Cardiac ventricle fibroblast (primary cell): ENCODE measurements at places on chromosomes 7 and 10. TPM values are rescaled to one million over a fixed set of nuclear protein-coding genes. Genes with fewer than 3 reads are reported as not detected.

GIMAP7 gene
- 0.31 and 0.49 TPM in 2 replicates for total RNA-seq

CYP51A1 gene
- 73.5 and 78.0 TPM in 2 replicates for total RNA-seq

ITGB8 gene
- 2.4 and 2.8 TPM in 2 replicates for total RNA-seq

TMEM229A gene
- total RNA-seq: 7.6 and 9.2 TPM in 2 replicates

LIPM gene
- not detected in 2 replicates for total RNA-seq

LRRC4 gene
- not detected in 2 replicates for total RNA-seq

REEP3 gene
- 63.5 and 74.9 TPM in 2 replicates for total RNA-seq

ICA1 gene
- 0.10 TPM in 1 of 2 replicates, not detected in the other for total RNA-seq

CDHR1 gene
- total RNA-seq: 0.06 TPM in 1 of 2 replicates, not detected in the other

INTS1 gene
- total RNA-seq: 37.3 and 39.6 TPM in 2 replicates

ZNF33A gene
- total RNA-seq: 10.6 and 11.6 TPM in 2 replicates

ITPRIP gene
- total RNA-seq: 10.0 and 11.4 TPM in 2 replicates

EGFR gene
- 40.8 and 46.0 TPM in 2 replicates for total RNA-seq

PCLO gene
- not detected in 2 replicates for total RNA-seq

GIMAP5 gene
- 0.15 and 1.4 TPM in 2 replicates for total RNA-seq

ANKRD61 gene
- total RNA-seq: not detected in 2 replicates

IL2RA gene
- total RNA-seq: not detected in 2 replicates

EPHA1 gene
- total RNA-seq: not detected in 2 replicates

GOLGA7B gene
- total RNA-seq: not detected in 2 replicates

INPP5A gene
- total RNA-seq: 18.6 and 26.0 TPM in 2 replicates

BAG3 gene
- total RNA-seq: 50.5 and 53.5 TPM in 2 replicates

VSTM4 gene
- total RNA-seq: 5.1 and 5.3 TPM in 2 replicates

IDE gene
- total RNA-seq: 17.0 and 20.0 TPM in 2 replicates

PNLIPRP3 gene
- not detected in 2 replicates for total RNA-seq

CARD11 gene
- total RNA-seq: under 0.01 TPM in 1 of 2 replicates, not detected in the other

CRHR2 gene
- total RNA-seq: not detected in 2 replicates

TSPAN15 gene
- 4.9 and 5.5 TPM in 2 replicates for total RNA-seq

ALOX5 gene
- total RNA-seq: not detected in 2 replicates

ADAMTS14 gene
- 0.50 and 0.83 TPM in 2 replicates for total RNA-seq

STN1 gene
- total RNA-seq: 17.7 and 18.8 TPM in 2 replicates

ZNF800 gene
- 17.3 and 19.7 TPM in 2 replicates for total RNA-seq

SPDYE6 gene
- not detected in 2 replicates for total RNA-seq

HELLS gene
- total RNA-seq: 4.4 and 7.7 TPM in 2 replicates

GCK gene
- 0.20 and 0.69 TPM in 2 replicates for total RNA-seq

TRIM50 gene
- total RNA-seq: not detected in 2 replicates

DYDC2 gene
- total RNA-seq: not detected in 2 replicates

SPDYE11 gene
- total RNA-seq: not detected in 2 replicates

ZNF438 gene
- 3.9 and 4.3 TPM in 2 replicates for total RNA-seq

WDFY4 gene
- not detected in 2 replicates for total RNA-seq

STEAP1B gene
- total RNA-seq: 1.1 and 1.8 TPM in 2 replicates

DNAJC12 gene
- total RNA-seq: 6.7 and 8.3 TPM in 2 replicates

BUD31 gene
- 71.8 and 77.4 TPM in 2 replicates for total RNA-seq

CALHM3 gene
- not detected in 2 replicates for total RNA-seq

COL28A1 gene
- total RNA-seq: 0.44 TPM in 1 of 2 replicates, not detected in the other

RTKN2 gene
- total RNA-seq: not detected in 2 replicates

SOSTDC1 gene
- total RNA-seq: not detected in 2 replicates

ZNF518A gene
- total RNA-seq: 5.9 and 6.6 TPM in 2 replicates

SRPK2 gene
- total RNA-seq: 29.0 and 33.1 TPM in 2 replicates

CALCR gene
- not detected in 2 replicates for total RNA-seq

FOXI2 gene
- total RNA-seq: not detected in 2 replicates

TRIM73 gene
- 0.12 and 0.59 TPM in 2 replicates for total RNA-seq

PLXDC2 gene
- 7.5 and 10.0 TPM in 2 replicates for total RNA-seq

ZPBP gene
- not detected in 2 replicates for total RNA-seq

NUDCD3 gene
- total RNA-seq: 39.7 and 41.3 TPM in 2 replicates

HOXA5 gene
- total RNA-seq: not detected in 2 replicates

AKR1C4 gene
- not detected in 2 replicates for total RNA-seq

SYT15B gene
- 0.12 TPM in 1 of 2 replicates, not detected in the other for total RNA-seq

CELF2 gene
- total RNA-seq: 14.2 and 17.1 TPM in 2 replicates
